ENCODE measurements at places on chromosomes 5 and 9.

DNA sequence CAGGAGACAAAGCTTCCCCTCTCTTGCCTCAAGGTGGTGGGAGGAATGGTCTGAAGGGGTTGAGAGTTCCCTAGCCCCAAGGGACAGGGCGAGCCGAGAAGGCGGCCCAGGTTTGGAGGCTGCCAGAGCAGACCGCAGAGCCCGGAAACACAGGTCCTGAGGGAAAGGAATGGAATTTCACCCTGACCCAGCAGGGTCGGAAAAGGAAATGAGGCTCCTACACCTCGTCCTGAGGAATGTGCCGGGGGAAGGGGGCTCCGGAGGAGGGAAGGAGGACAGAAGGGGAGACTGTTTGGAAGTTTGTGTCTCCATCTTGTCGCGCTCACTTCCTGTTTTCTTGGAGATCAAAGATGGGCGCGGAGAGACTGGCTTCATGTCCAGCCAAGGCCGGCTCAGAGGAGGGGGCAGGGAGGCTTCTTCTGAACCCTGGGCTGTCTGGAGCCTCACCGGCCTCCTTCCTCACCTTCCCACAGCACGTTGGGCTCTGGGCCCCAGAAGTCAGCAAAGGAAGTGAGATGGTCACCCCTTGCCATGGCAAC lies 9.6 kb downstream of the ENG start:
- no peak for DNase-seq

- no peak for DNase-seq
These were observed 132.0 kb downstream of the IZUMO3 start for GRCh38 chr9:24413651-24414050.

DNA sequence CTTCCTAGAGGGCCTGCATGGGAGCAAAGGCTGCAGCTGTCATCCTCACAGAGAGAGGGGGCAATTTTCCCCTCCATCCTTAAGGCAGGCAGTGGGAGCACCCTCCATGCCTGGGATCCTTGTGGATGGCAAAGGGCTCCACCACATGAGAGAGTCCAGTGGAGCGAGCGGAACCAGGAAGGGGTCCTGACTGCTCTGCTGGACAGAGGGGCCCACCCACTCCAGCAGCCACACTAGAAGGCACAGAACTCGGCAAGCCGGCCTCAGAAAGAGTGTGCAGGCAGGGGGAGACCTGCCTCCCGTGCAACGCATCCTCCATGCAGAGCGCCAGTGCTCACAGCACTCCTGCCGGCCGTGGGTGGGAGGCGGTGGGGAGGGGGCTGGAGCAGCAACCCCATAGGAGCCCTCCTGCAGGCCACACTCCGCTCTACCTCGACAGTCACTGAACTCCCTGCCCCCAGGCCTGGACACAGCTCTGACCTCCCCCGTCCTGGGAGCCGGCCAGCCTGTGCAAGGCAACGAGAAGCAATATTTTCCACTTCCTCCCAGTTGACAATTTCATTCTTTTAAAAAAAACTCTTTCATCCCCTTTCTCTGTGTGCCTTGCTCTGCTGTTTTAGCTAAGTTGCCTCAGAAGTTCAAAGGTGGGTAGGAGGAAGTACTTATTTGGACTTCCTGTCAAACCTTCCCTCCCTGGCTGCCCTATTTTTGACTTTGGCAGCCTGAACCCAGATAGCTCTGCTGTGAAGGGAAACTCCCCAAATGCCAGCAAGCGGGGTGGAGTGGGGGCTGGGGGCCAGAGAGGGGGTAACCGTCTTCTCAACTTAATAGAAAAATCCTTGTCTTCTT lies 5.3 kb upstream of the LCP2 start:
- DNase-seq, result peak; percentile 71

- DNase-seq, result no peak
These were observed 47.8 kb downstream of the ST8SIA4 start for GRCh38 chr5:100855295-100855694.

GRCh38 chr5:171606414-171607024 lies 179.1 kb upstream of the SMIM23 start:
- DNase-seq, result no peak

GRCh38 chr5:163410505-163410904 lies 26.9 kb upstream of the CCNG1 start:
- DNase-seq, result no peak

DNA sequence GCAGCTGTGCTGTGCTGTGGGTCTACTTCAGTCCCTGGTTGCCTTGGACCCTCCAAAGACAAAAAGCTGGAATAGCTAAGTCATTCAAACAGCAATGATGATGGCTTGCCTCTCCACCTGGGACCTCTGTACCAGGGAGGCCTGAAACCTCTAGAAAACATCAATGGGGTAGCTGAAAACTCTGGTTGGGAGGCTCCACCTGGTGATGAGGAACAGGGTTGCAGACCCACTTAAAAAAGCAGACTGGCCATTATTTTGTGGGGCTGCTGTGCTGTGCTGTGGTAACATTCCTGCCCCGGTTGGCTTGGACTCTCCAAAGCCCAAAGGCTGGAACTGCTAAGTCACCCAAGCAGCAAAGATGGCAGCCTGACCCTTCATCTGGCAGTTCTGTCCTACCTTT lies 839.3 kb upstream of the ARRDC3 start:
- no peak for DNase-seq

- no peak for DNase-seq
These were observed 408.8 kb downstream of the ENC1 start for GRCh38 chr5:74231697-74232096.

- no peak for DNase-seq
These were observed 204.3 kb downstream of the TRIM32 start for GRCh38 chr9:116891424-116891823.

DNA sequence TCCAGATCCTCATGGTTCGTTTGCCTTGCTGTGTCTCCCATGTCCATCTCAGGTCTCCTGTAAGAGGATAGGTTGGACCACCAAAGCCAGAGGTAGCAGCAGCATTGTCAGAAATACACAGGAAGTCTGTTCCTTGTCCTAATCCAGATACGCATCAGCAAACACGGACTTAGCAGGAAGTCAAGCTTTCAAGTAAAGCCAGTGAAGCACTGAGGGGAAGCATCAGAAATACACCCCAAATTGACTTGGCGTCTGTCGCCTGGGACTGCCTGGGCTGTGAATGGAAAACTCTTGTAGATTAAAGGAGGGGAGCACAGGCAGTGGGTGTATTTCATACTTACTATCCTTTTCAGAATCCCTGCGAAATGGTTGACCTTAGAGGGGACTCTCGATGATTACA lies 171.3 kb downstream of the PSAT1 start:
- no peak for DNase-seq

- no peak for DNase-seq
These were observed 76.9 kb upstream of the NFIL3 start for GRCh38 chr9:91500509-91501014.

DNA sequence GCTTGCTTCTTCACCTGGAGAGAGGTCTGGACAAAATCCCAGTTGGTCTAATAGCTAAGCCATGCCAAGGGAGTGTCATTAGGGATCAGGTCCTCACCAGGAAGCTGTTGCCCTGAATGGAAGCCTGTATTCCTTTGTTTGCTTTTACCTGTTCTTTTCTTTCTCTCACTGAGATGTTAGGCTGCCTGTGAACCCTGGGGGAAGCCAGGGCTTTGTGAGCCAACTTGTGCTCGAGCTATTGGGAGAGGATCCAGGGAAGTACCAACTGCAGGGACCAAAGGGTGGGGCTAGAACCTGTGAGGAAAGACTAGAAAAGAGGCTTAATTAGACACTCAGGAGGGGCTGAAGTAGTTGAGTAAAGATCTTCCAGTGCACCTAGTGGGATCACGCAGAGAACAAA lies 451.2 kb upstream of the TLE4 start:
- DNase-seq, result no peak

- no peak for DNase-seq
These were observed 5.2 kb downstream of the PPP2R2B start for GRCh38 chr5:146873186-146873917.

DNA sequence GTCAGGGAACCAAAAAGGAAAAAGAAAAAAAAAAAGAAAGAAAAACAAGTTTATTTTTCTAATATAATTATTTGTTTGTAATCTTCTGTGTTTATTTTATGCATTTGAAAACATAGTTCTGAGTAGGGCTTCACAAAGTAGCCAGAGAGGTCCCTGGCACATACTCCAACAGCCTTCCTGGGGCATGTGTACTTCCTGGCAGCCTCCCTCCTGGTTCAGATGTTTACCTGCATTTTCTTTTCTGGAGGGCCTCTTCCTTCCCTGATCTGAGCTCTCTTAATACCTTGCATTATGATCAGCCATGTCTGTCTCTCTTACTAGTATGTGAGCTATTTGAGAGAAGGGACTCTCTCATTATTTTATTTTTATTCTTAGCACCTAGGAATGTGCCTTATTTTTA lies 361.8 kb downstream of the KDM4C start:
- no peak for DNase-seq

GRCh38 chr5:143618141-143618540 lies 193.8 kb upstream of the HMHB1 start:
- no peak for DNase-seq

DNA sequence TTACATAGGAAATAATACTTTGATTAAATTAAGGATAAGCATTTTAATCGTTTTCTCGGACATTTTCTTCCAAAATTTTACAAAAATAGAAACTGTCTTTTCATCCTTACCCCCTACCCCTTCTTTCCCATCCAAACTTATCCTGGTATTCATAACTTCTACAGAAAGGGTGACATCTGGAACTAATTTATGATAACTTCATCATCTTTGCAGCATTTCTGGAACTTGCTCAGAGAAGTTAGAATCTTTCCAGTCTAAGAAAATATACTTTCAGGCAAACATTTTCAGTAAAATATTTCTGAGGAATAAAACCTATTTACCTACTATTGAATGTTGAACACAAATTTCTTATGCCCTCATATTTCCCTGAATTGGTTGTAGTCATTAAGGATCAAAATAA lies 309.0 kb downstream of the MAN2A1 start:
- no peak for DNase-seq

GRCh38 chr9:117622347-117622746 lies 81.9 kb upstream of the TLR4 start:
- no peak for DNase-seq

- no peak for DNase-seq
These were observed 7.0 kb downstream of the NFIB start for GRCh38 chr9:14306672-14307660.

DNA sequence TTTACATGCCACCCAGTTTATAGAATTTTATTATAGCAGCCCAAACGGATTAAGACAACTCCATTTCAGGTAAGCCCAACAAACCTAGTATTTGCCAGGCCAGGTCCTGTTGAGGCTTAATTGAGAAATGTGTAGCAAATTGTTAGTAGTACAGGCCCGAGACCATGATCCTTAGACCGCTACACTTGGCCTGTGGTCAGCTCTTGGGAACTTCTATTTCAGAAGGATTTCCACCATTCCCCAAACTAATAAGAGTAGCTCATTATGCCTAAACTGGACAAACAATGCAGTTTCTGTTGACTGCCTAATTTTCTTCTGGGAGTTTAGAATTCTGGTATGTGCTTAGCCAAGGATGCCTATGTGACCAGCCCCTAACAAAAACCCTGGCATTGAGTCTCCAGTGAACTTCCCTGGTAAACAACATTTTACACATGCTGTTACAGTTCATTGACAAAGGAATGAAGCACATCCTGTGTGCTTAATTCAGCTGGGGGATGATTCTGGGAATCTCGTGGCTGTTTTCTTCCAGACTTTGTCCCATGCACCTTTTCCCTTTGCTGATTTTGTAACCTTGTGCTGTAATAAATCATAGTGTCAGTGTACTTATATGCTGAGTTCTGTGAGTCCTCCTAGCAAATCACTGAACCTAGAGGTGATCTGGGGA lies 5.6 kb upstream of the GPX3 start:
- no peak for DNase-seq

DNA sequence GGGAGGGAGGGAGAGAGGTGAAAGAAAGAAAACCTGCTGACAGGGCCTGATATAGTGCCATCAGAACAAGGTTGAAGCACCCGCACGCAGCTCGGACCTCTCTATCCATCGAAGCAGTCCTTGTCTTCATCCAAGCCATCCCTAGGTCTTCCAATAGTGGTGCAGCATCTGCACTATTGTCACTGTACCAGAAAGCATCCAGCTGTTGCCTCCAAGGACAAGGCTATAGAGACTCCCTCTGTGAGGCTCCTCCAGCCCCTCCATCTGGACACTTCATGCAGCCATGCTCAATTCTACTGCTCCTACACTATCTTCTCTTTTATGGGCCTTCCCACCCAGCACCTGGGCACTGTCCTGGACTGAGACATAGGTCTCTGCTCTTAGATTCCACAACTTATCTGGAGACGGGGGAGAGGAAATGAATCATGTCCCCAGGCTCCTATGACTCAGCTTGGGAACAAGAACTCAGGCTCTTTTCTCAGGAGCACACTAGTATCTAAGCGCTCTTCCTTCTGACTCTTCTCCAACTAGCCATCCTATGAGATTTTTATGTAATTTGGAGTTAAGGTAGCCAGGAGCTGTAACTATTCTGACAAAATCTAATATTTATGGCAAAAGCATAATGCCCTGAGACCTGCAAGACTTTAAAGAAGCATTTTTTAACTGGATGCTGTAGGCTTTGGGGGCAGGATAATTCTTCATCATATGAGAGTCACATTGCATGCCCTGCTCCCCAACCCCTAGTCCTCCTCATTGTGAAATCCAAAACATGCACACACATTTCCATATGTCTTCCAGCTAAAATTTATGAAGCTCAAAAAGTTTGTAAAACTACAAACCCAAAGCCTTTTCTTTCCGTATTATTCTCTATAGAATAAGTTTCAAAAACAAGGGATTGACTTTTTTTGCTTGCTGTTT lies 446.8 kb downstream of the CCDC171 start:
- DNase-seq, result no peak

DNA sequence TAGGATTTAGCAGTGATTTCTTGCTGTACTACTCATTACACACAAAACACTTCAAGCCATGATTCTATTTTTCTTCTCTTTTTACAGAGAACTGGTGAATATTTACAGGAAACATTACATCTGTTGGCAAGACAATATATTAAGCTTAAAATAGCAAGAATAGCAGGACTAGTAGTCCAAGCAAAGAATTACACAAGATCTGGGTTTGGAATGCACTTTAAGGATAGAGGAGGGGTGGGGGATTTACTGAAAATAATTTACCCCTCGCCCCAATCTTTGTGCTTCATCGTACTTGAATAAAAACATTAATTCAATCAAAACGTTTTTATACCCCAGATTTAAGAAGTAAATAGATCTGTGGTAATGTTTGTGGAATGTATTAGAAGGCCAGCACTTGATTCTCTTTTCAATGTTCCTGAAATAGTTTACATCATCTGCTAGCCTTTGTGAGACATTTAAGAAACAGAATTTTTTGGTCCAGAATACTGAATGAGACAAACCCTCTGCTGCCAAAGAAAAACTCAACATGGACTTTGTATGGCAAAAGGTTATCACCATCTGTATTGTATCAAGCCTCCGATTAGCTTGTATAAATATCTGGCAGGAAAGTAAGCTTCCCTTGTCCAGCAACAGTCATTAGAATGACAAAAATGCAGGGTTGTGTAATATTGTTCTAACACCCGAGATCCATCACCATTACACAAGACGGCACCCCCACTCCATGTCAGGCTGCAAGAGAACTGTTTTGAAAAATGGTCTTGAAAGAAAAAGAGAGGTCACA lies 23.8 kb downstream of the SVEP1 start:
- DNase-seq, result no peak

- DNase-seq, result no peak
These were observed 7.1 kb downstream of the PRUNE2 start for GRCh38 chr9:76898786-76899185.

Measured in GM19239 (cell line).